ENCODE measurements at places on chromosomes 13 and 19.

GRCh38 chr13:43489233-43489632 lies 297.5 kb downstream of the ENOX1 start:
- no peak for DNase-seq

GRCh38 chr13:45055198-45055901 lies 65.0 kb upstream of the GTF2F2 start:
- peak; percentile 96 for DNase-seq

DNA sequence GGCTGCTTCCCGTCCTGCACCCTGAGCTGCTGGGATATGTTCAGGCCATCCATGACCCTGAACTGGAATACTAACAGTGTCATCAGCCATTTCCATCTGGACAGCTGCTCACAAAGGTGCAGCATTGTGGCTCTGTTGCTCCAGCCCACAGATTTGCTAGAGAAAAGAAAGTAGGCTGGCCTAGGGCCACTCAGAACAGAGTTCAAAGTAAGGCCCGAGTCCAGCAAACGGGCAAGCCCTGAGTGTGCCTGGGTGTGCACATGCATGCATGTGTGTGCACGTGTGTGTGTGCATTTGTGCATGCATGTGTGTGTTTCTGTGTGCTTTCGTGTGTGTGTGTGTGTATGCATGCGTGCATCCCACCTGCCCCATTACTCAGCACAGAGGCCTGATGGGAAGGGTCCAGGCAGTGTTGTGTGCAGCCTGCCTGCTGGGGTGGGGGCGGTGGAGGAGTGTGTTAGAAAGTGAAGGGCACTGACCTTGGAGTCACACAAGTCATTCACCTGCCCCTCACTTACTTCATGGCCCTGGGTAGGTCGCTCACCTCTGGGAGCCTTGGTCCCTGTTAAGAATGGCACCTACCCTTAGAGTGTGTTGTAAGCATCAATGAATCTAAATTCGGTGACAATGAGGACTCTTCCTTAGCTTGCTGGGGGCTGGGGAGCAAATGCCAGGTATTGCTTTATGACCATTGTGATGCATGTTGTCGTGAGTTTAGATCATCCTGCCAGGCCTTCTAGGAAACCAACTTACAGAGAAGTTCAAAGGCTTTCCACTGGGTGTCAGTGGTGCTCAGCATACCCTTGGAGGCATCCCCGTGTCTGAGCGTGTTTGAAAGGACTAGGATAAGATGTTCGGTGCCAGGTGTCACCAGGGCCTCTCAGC lies 53.2 kb downstream of the GPR12 start:
- peak; percentile 16 for DNase-seq

- no peak for DNase-seq
These were observed 9.5 kb upstream of the TYK2 start for GRCh38 chr19:10389863-10390262.

DNA sequence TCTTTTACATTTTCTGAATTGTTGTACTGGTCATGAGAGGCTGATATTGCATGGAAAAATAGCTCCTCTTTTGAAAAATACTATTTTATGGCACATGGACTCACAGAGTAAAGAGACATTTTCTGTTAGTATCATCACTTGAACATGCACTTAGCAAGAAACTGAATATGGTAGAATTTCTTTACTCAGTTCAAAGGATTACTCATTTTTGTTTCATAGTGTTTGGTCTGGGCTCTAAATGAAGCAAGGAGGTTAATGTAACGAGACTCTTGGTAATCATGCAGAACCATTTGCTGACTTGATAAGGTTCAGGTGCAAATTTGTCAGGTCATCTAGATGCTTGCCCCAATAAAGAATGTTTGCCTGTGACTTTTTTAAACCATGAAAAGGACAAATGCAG lies 63.2 kb downstream of the GPC6 start:
- no peak for DNase-seq

DNA sequence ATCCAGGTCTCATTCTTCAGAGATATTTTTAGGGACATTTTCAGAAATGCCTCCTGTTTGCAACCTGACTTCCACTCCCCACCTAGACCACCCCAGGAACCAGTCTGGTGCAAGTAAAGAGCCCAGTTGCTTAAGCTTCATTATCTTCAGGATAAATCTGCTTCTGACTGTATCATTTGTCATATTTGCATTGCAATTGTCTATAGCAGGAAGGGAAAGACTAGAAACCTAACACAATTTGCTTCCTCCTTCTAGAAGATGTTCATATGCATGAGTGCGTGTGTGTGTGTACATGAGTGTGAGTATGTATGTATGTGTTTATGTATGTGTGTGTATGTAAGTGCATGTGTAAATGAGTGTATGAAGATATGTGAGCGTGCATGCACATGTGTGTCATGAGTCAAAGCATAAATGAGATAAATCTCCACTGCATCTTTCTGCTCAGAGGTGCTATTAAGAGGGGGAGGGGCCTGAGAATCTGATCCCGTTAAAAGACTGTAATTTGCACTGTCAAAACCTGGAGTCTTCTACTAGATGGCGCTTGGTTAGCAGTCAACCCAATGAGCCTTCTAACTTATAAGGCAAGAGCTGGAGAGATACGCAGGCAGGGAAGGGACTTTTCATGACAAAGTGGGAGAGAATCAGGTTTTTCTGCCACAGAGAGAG lies 178.8 kb upstream of the KL start:
- no peak for DNase-seq

DNA sequence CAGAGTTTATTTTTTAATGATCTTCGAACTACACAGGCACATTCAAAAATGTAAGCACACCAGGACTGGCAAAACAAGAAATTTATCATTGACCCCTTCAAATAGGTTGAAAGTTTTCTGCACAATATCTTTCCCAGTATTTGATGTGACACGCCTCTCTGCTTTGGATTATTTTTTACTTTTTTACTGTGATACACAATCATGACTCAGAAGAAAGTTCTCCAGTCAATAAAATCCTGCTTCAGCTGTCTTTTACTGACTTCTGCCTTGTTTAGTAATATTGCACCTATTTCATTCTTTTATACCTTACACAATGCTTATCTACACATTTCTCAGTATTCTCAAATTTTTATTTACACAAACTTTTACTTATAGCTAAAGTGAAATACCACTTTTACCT lies 1750.4 kb downstream of the PCDH9 start:
- DNase-seq, result no peak

- DNase-seq, result no peak
These were observed 227.0 kb upstream of the RFC3 start for GRCh38 chr13:33590936-33591335.

DNA sequence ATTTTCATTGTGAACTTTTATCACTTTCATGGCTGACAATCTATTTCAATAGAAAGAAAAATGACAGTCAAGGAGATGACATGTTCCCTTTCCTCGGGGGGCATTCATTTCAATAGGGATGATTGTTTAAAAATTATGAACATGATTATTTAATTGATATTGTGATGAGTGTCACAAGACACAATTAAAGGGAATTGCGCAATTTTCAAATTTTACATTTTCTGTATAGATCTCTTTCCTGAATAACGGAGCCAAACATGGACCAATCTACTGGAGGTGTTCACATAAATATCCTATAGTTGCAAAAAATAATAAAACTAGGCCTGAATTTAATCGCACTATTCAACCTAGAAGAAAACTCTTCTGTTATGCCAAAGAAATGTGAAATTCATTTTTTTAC lies 1274.6 kb downstream of the SLITRK5 start:
- no peak for DNase-seq

DNA sequence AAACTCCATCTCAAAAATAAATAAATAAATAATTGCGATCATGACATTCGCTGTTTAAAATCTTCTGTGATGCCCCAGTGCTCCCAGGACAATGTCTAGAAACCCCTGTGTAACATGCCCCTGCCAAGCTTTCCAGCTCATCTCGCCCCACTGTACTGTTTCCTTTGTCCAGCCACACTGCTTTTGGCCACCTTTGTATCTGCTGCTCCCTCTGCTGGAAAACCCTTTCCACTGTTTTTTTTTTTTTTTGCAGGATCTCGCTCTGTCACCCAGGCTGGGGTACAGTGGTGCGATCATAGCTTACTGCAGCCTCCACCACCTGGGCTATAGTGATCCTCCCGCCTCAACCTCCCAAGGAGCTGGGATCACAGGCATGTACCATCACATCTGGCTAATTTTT lies 7.5 kb downstream of the PLAUR start:
- no peak for DNase-seq

DNA sequence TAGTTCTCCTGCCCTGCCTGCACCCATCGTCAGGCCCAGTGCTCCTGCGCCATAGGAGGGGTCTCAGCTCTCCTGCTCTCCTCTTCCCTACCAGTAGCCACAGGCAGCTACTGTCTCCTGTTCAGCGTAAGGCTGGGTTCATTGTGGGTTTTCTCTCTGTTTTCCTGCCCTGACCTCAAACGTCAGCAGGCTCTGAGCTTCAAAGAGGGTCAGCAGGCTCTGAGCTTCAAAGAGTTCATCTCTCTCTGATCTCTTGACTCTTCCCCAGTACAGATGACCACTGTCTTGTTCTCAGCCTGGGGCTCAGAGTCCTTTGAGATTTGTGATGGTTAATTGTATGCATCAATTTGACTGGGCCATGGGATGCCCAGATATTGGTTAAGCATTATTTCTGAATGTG lies 4.6 kb upstream of the CPB2 start:
- DNase-seq, result no peak

- DNase-seq, result peak; percentile 22
These were observed 1357.9 kb downstream of the SLITRK5 start for GRCh38 chr13:89029062-89029461.

- no peak for DNase-seq
These were observed at the start of gene CELF5 for GRCh38 chr19:3224346-3225168. Gene CELF5 (plus strand): TSS chr19:3224661. CDS start chr19:3224740, 79 bp downstream.

DNA sequence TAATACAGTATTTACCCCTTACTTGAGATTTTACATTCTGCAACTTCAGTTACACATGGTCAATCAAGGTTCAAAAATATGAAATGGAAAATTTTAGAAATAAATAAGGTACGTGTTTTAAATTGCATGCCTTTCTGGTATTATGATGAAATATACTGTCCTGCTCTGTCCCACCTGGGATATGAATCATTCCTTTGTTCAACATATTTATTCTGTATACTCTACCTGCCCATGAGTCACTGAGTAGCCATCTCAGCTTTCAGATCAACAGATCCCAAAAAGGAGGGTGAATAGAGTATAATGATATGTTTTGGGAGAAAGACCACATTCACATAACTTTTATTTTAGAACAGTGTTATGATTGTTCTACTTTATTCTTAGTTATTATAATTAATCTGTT lies 37.8 kb downstream of the STOML3 start:
- no peak for DNase-seq

GRCh38 chr19:13173139-13173737 lies 23.0 kb downstream of the IER2 start:
- DNase-seq, result no peak

DNA sequence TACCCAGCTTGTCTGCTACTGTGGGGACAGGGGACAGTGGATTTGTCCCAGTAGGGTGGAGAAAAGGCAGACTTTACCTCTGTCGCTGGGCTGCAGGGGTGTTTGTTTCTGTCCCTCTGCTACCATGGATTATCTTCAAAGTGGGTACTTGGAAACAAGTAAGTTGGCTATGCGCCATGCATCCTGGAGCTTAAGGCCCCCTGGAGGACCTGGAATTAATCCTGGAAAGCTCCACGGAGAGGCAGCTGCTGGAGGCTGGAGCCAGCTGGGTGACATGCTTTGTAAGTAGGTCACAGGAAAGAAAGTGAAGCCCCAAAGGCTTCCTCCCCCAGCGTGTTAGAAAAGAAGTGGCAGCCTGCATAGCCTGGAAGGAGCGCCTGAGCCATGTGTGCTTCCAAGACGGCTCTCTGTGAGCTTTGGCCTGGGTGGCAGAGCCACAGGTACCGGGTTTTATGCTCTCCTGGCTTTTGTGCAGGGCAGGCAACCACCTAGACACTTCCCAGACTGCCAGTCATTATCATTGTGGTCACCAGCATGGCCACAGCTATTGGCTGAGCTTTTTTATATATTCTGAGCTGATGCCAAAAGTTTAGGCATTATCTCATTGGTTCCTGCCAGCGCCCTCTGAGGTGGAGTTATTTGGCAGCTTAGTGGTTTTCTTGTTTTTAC lies 9.5 kb downstream of the B3GLCT start:
- DNase-seq, result peak; percentile 56

- DNase-seq, result no peak
These were observed 44.6 kb downstream of the ANKRD27 start for GRCh38 chr19:32630338-32630737.

GRCh38 chr19:58052256-58052655 lies 6.8 kb upstream of the ZNF135 start:
- no peak for DNase-seq

- DNase-seq, result no peak
These were observed 314.1 kb downstream of the KLF5 start for GRCh38 chr13:73372666-73373627.

- no peak for DNase-seq
These were observed 32.4 kb downstream of the GJA3 start for GRCh38 chr13:20128459-20128931.

Measured in astrocyte (in vitro differentiated cells and primary cell).